Activated CD4-positive, alpha-beta T cell treated with anti-CD3 and anti-CD28 coated beads for 24 hours (primary cell): ENCODE measurements at places on chromosomes 2 and 18.

DNA sequence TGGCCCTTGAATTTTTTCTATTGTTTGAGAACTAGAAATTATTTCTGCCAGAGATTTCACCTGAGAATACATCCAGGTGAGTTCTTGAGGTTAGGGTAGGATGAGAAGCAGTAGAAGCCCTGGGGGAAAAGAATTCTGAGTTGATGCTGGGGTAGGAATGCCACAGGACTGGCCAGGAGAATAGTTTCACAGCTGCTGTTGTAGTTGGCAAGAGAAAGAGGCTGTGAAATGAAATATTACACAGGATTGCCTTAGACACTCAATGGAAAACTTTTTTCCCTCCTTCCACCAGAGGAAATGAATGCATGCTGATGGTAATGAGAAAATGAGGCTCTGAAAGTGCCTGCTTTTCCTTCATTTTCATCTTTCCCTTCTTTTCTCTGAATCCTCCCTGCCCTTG is 54.6 kb downstream of the PRKCE start:
- no peak for DNase-seq

DNA sequence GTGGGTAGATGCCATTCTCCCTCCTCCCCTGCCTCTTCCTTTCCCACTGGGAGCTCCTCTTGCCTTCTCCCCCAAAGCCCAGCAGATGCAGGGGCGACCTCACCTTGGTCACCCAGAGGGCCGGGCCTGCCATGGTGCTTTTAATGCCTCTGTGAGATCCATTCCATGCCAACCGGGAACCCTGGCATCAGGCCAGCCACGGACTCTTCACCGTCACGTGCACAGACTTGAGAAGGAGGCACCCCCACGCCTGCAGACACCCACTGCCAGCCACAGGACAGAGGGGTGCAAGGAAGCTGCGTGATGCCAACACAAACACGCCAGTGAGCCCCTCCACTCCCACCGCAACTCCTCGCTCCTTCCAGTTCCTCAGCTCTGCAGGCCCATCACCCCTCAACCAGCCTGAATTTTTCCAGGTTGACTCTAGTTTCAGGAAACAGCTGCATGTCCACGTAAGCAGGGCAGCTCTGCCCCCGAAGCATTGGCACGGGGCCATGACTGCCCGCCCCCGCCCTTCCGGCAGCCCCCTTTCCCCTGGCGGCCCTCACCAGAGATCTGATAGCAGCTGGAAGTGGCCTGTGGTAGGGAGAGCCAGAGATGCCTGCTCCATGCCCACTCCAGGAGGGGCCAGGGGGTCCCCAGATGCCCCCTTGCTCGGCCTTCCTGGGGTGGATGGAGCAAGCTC is 50.8 kb downstream of the DNMT3A start:
- no peak for DNase-seq

DNA sequence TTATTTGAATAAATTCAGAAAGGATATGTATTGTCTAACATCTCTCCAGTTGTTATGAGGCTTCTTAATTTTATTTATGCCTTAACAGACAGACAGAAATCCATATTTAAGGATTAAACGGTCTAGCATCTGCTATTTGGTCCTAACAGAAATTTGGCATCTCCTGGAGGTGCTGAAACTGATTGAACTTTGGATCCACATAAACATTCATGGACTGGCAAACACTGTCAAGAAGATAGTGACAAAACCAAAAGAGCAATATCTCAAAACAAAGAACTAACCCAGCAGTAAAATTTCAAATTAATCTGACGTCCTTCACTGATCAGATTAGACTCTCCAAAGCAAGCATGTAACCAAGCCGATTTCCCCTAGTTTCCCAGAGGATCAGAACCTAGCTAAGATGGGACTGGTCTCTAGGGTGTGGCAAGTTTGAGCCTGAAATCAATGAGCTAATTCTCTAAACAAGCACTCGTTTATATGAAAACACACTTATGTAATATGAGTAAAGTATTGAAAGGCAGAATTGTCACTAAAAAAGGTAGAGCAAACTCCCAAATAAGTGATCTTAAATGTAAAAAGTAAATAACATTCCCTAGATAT is 139.5 kb downstream of the NOL4 start:
- no peak for DNase-seq

DNA sequence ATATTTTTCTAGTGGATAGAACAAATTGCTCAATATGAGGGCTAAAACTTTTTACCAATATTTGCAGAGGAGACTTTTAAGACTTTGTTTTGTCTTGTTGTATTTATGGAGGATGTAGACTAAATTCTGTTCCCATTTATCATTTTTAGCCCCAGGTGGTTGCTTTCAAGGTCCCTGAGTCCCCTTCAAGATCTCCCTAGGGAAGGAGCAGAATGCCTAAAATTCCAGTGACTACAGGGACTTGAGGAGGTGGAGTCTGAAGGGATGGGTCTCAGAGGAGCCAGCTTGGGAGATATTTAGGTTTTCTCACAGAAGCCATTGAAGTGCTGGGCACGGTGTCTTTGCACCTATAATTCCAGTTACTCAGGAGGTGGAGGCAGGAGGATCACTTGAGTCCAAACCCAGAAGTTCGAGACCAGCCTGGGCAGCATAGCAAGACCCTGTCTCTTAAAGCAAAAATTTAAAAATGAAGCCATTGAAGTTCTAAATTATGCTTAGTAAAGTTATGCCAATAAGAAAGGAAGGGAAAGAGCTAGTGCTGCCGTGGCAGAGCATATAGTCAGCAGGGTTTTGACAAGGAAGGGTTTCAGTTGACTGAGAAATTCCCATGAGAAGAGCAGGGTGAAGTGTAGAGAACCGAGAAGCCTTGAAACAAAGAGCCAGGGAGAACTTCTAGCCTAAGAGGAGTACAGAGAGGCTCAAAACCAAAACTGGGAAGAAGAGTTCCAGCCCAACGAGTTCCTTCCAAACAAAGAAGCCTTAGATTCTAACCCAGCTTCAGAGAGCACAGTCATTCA is 43.4 kb downstream of the COMMD1 start:
- DNase-seq = no peak

GRCh38 chr2:69080071-69080470 is 67.1 kb downstream of the ANTXR1 start:
- DNase-seq = no peak

GRCh38 chr18:3867864-3868311 is 417.9 kb downstream of the TGIF1 start:
- DNase-seq = no peak

DNA sequence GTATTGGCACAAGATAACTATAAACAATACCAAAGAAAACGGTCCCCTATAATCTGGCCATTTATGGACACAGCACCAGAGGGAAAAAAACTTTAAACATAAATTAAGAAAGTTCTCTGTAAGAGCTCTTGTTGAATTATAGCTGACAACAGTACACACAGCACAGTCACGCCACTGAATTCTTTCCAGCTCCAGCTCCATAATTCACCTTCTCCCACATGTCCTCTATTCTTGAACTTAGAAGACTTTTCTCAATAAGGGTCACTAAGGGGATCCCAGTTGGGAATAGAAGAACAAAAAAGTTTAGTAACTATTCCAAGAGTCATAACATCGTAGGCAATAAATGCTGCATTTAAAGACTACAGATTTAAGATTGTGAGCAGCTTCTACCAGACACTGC is 124.6 kb upstream of the CYP1B1 start:
- no peak for DNase-seq

DNA sequence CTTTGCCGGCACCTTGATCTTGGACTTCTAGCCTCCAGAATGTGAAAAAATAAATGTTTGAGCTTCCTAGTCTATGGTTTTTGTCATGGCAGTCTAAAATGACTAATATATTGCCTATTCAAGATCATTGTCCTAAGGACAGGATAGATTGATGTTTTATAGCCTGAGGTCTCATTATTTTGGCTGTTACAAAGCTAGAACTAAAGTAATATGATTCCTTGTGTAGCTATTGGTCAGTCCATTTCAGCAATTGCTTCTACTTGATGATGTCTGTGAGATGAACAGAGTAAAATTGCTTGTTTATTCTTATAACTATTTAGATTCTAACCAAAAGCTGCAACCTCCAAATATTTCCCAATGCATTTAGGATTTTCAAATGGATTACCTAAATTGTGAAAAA is 145.0 kb downstream of the HRH4 start:
- no peak for DNase-seq

DNA sequence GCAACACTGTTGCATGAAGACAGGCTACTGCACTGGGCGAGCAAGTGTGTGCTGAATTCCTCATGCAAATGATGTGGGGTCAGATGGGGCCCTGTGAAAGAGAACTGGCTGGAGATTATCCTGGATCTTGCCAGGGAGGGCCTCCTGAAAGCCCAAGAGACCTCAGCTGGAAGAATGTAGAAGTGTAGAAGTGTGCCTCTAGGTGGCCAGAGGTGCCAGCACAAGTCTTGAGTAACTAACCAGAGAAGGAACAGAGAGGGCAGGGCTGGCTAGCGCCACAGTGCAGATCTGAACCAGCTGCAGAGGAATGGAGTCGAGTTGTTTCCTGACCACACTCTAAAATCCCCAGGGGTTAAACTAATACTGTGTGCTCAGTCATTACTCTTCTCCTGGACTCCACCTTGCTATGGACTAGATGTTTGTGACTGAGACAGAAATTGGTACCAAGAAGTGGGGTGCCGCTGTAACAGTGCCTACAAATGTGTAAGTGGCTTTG is 399.3 kb downstream of the LRATD1 start:
- DNase-seq = no peak

- DNase-seq = peak; percentile 98
Observed at GRCh38 chr2:38602732-38603401, at the start of gene HNRNPLL. Gene HNRNPLL, minus strand, starts transcription at chr2:38602928. Its CDS starts 302 bp downstream, at chr2:38602626.

DNA sequence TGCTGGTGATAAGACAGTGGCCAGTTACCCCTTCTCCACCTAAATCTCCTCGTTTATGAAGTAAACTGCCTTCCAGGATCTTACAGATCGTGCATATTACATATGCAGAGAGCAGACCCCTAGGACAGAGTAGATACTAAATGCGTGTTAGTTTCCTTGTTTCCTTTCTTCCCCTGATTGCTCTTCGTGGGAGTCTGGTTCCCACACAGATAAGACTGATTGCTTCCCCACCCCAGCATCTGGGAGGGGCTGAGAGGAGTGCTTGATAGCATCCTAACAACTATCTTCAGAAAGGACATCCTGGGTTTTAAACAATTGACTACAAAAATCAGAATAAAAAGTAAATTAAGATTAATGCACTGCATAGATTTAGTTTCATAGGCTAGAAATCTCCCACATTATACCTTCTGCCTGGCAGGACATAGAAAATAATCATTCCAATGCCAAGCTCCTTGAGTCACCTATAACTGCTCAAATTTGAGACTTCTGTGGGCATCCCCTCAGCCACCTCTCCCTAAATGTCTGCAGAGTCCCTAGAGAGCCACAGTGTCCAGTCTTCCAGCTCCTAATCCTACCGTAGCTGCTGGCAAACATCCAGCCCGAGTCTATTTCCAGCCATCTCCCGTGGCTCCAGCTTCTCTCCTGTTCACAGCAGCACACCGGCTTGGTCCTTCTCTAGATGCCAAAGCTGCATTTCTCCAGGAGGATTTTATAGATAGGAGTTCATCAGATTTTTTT is 128.3 kb downstream of the LRRC30 start:
- DNase-seq = no peak

DNA sequence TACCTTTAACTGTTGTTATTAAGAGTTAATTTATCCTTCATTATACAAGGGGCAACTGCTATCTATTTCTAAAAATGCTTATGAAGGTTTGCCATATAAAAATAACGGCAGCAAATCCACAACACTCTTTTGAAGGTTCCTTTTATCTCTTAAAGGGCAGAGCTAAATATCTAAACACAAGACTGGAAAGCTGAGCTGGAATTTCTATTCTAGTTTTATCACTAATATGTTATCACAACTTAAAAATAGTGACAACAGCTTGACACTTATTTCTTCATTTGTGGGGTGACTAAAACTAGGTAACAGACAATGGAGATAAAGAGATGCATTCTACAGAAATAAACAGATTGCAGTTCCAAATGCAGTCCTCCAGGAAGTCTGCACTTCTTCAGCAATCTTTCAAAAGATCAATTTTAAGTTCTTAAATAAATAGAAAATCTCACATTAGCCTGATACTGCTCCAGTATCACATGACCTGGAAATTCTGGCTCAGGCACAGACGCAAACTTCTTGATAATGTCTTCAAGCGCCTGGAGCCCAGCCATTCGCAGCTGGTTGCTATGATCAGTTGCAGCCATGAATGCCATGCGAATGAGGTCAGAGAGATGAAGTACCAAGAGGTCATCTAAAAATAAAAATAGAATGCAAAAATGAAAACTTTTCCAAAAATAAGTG is 54.0 kb upstream of the STRN start:
- DNase-seq = no peak

DNA sequence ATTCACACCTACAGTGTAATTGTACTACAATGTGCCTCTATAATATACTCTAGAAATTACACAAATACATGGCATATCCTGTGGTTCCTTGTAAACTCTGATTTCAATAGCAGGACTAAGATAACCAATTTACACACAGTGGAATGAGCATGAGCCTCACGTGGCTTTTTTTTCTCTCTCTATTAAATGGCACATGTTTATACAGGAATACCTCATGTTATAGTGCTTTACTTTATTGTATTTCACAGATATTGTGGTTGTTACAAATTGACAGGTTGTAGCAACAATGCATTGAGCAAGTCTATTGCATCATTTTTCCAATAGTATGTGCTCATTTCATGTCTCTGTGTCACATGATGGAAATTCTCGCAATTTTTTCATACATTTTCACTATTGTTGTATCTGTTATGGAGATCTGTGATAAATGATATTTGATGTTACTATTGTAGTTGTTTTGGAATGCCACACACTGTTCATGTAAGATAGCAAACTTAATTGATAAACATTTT is 260.0 kb downstream of the FSIP2 start:
- DNase-seq = no peak

GRCh38 chr2:149330127-149331022 is at the start of gene LYPD6:
Gene LYPD6, plus strand, starts transcription at chr2:149330587. Its CDS starts 107,122 bp downstream, at chr2:149437709.
- no peak for DNase-seq

DNA sequence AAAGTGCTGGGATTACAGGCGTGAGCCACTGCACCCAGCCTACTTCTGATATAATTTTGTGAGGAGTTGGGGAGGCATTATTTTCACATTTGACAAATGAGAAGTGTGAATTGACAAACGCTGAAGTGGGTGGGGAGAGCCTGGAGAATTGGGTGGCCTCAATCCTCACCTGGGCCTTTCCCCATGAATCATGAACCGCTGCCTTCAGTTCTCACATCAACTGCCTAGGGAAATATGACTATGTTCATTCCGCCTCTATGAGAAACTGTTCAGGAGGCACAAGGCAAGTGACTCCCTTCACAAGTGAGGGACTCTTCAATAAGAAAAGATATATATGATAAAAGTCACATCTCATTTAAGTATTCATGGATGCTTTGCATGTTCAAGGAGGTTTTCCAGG is 96.6 kb upstream of the RND3 start:
- DNase-seq = no peak
